NCI-H446 (cell line): ENCODE measurements at places on chromosomes 2 and 18.

DNA sequence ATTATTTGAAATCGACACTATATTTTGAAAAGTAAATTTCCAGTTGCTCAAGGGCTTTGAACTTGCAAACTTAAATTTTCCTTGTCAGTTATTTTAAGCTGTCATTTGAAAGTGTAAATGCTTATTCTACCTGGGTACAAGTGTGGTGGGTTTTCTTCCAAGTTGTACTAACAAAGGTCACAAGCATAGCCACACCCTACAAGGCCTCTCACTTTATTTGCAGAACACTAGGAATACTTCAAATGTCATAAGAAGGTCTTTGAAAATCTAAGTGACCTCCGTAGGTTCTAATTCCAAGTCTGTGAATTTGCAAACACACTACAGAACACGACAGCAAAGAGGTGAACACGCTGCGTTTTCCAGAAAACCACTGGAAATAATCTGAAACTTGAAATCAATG, 9.3 kb upstream of the RMDN2 start:
- DNase-seq = no peak

DNA sequence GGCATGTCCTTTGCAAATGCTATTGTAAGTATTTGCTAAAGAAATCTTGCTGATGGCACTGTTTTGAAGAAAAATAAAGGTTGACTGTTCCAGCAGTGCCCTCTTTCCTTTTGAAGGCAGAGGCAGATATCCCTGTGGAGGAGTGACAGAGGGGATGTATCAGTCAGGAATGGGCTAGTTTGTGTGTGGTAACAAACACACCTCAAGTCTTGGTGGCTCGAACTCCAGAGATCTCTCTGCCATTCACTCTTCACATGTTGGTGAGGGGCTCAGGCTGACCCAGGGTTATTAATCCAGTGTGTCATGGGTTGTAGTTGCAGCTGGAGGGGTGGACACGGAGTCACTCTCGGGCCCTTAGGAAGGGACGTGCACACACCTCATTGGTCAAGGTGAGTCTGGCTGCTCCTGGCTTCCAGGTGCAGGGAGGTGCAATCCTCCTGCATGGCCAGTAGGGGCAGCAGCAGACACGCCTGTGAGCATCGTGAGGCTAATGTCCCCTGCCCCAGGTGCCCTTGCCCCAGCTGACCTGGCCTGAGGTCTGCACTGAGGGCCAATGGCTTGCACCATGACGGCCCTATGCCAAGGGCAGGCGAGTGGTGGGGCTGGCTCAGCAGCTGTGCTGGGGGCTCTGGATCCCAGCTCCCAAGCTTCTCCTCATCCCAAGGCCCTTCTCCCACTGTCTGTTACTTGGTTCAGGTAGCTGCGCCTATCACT, 146.5 kb downstream of the ASB1 start:
- no peak for DNase-seq

DNA sequence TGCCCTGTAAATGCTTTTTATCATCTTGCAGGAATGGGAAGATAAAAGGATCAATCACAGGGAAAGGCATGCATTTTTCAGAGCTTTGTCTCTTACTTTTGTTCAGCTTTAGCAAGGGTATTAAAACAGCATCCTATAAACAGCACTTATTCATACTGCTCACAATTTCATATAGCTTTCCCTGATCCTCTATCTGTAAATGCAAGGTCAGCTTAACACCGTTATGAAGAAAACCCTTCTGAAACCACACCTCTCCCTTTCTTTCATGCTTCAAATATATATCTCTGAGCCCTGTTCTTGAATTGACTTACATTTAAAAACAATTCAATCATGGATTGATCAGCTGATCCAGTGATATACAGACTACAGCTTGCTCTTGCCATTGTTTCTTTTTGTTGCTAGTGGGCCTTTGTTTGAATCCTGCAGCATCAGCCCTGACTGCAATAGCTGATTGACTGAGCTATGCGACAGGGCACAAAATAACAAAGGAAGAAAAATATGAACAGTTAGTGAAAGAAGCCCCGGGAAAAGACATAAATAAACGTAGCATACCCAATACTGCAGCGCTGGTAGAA, 795.5 kb upstream of the CDH2 start:
- no peak for DNase-seq

- DNase-seq = no peak
Measured at GRCh38 chr2:115174651-115175050, 732.2 kb downstream of the DPP10 start.

- no peak for DNase-seq
Measured at GRCh38 chr18:9898792-9899549, 13.2 kb downstream of the TXNDC2 start.

GRCh38 chr2:141692829-141693228, 438.0 kb downstream of the LRP1B start:
- no peak for DNase-seq

DNA sequence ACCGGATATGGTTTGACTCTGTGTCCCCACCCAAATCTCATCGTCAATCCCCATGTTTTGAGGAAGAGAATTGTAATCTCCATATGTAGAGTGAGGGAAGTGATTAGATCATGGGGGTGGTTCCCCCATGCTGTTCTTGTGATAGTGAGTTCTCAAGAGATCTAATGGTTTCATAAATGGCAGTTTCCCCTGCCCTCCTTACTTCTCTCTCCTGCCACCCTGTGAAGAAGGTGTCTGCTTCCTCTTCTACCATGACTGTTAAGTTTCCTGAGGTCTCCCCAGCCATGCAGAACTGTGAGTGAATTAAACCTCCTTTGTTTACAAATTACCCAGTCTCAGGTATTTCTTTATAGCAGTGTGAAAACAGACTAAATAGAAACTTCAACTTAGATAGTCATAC, 69.5 kb downstream of the SESTD1 start:
- DNase-seq = no peak

- DNase-seq = no peak
Measured at GRCh38 chr18:22822024-22822423, 111.1 kb upstream of the RBBP8 start.
